ENCODE measurements at places on chromosomes 4 and X.

GRCh38 chr4:154414796-154415195, 76.8 kb downstream of the DCHS2 start:
- DNase-seq = no peak

DNA sequence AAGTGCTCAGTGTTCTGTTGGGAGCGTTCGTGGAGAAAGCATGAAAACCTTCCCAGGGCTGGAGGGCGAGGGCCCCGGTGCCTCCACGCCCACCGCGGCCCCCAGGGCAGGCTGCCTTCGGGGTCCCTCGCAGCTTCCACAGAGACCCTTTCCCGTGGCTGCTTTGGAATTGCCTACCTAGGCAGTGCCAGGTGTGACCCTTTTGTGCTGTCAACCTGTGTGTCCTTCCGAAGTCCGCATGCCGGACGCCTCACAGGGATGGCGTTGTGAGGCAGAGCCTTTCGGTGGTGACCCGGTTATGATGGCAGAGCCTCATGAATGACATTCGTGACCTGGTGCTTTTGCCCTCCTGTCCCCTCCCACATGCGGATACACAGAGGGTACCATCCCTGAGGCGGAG, 17.4 kb downstream of the TMEM175 start:
- DNase-seq = no peak

GRCh38 chrX:44071070-44071645, 98.0 kb upstream of the NDP start:
- DNase-seq = no peak

DNA sequence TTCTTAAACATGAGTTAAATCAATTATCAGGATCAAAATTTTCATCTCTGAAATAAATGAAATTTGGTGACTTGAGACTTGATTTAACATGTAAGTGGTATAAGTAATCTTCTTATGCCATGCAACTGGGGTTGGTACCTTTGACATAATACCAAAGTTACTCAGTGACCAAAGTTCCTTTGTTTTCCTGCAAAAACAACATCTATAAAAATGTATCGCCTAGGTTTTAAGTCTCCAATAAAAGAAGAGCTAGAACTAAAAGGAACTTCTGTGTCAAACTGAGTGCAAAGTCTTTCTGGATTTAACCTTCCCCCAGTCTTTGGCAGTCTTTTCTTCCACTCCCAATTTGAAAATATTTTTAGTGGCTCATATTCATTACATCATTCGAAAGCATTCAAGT, 27.6 kb downstream of the NAF1 start:
- no peak for DNase-seq

DNA sequence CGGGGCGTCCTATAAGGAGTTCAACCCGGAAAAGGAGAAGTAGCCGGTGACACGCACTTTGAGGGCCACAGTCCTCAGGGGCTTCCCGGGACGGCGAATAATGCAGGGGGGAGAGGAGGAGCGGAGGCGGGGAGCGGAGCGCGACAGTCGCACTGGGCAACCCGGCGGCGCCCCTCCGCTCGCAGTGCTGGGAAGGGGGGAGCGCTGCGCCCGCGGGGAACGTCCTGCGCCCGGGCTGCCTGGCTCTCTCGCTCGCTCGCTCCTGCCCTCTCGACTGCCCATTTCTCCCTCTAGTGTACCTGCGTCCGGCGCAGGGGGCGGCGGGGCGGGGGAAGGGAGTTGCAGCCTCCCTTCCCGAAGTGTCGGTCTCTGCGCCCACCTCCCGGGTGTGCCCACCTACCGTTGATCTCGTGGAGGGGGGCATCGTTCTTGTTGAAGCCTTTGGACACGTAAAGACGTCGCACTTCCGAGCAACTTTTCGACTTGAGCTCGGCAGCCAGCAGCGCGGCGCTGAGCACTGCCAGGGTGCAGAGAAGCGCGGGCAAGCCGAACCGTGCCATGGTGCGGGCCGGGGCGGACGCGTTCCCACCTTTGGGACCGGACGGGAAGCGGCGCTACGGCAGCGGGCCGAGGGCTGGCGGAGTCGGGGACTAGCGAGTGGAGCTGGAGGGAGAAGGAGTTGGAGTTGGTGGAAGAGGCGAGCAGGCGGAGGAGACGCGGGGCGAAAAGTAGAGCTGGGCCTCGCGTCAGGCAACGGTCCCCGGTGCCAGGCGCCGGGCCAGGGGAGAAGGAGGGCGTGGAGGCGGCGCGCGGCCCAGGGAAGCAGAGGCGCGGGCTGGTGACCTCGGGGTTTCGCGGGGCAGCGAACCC, 648 bp downstream of the GPC4 start:
- DNase-seq = no peak

- peak; percentile 14 for DNase-seq
These were observed 39.6 kb upstream of the SLC7A3 start for GRCh38 chrX:70970482-70970995.

GRCh38 chr4:80206111-80206510, 8.8 kb downstream of the PRDM8 start:
- no peak for DNase-seq

GRCh38 chr4:105145903-105146275, 787 bp upstream of the TET2 start:
- peak; percentile 32 for DNase-seq

- no peak for DNase-seq
These were observed 1.0 kb upstream of the PPP2R3B start for GRCh38 chrX:387729-388128.

DNA sequence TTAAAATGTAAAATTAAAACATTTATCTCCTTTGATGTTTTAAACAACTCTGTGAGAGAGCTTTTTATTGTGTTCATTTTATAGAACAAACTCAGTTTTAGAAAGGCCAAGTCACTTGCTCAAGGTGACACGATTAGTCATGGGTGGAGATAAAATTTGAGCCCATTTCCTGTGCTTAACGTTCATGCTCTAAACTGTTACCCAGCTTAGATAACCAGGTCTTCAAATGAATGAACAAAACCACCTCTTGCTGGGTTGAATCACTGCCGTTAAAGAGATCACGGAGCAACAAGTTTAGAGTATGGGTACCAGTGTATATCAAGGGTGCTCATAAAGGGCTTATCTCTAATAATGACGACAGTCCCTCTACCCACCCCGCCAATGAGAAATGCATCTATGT, 10.2 kb upstream of the CASK start:
- no peak for DNase-seq

DNA sequence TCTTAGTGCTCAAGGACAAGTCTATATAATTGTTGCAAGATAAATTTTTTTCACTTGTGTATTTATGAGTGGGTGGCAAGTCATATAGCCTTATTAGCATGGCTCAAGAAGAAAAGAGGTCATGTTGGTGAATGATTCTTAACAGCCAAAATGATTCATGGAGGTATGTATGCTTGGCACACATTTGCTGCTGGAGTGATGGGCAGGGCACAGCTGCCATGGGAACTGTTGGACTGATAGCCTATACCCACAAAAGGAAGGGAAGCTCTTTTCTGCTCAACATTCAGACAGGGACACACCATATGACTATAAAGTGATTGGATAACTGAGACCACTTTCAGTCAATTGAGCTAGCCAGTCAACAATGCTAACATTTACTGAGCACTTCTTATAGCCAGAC, 46.8 kb upstream of the PITX2 start:
- DNase-seq = no peak

GRCh38 chr4:110091434-110092140, 106.8 kb downstream of the ELOVL6 start:
- no peak for DNase-seq

GRCh38 chr4:18057821-18058533, 36.4 kb upstream of the LCORL start:
- DNase-seq = no peak

GRCh38 chr4:47118192-47118929, 87.0 kb downstream of the GABRB1 start:
- no peak for DNase-seq

GRCh38 chr4:127224556-127224955, 408.2 kb upstream of the INTU start:
- no peak for DNase-seq

GRCh38 chr4:139555705-139556070, 331 bp downstream of the SETD7 start:
- no peak for DNase-seq

DNA sequence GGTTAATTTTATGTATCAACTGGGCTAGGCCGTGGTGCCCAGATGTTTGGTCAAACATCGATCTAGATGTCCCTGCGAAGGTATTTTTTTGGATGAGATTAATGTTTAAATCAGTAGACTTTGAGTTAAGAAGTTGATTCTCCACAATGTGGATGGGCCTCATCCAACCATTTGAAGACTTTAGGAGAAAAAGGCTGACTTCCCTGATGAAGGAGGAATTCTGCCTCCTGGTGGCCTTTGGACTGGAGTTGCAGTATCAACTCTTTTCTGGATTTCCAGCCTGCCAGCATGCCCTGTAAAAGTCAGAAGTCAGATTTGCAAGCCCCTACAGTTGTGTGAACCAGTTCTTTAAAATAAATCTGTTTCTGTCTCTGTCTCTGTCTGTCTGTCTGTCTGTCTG, 91.4 kb downstream of the STK32B start:
- no peak for DNase-seq

- no peak for DNase-seq
These were observed 1.2 kb downstream of the CXCL2 start for GRCh38 chr4:74097631-74098426.

DNA sequence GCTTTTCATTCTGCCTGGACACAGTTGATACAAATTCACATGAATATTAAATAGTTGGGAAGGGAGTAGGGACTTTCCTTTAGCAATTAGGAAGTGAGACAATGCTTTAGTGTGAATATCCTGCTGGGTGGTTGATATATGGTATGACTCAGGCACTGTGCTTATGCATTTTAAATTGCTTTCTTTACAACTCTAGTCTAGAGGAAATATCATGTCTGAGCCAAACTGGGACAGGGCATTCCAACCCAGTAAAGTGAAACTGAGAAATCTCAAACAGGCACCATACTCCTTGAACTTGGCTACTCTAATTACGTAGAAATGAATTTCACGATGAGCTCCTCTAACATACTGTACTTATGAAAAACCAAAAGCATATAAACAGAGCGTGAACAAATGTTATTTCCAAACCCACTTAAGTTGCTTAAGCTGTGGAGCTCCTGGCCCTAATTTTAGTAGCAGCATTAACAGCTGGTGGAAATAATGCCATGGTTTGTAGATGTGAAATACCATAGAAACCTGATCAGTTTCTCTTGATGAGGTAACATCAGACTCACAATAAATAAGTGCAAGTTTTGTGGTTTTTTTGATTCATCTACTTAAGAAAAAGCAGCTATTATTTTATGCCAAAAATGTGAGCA, 242.9 kb upstream of the GK2 start:
- no peak for DNase-seq
